ENCODE measurements at places on chromosomes 6 and 20.

- DNase-seq: no peak
Observed at GRCh38 chr6:43764772-43765171, 5.2 kb upstream of the VEGFA start.

GRCh38 chr6:57257911-57258541 lies 35.9 kb upstream of the RAB23 start:
- DNase-seq: no peak

DNA sequence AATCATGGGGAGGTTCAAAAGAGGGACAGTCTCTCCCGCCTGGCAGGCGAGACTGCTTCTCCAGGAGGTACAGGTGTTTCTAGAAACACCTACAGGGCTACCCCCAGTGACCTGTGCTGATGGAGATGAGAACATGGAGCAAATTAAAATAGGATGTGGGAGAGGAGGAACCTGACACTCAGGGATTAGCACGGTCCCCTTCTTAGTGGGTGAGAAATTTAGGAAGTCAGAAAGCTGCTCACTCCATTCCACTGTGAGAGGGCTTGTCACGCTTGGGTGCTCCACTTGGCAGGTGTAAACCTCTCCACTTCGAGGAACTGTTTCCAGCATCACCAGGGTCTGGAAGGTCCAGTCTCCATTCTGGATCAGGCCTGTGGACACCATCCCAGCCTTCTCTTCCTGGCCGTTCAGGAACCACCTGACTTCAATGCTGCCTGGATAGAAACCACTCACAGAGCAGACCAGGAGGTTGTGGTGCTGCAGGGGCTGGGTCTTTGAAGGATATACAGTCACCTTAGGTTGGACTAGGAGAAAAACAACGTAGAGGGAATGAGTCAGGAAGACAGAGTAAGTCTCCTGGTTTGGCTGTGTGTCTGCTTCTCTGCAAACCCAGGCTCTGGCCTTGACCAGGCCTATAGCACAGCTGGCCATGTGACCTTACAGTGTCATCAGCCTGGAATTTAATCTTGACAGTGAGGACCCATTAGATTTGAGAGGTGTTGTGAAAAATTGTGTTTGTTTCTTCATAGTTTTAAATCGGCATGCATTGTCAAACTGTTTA lies 8.1 kb downstream of the HLA-DRB1 start:
- DNase-seq: no peak

DNA sequence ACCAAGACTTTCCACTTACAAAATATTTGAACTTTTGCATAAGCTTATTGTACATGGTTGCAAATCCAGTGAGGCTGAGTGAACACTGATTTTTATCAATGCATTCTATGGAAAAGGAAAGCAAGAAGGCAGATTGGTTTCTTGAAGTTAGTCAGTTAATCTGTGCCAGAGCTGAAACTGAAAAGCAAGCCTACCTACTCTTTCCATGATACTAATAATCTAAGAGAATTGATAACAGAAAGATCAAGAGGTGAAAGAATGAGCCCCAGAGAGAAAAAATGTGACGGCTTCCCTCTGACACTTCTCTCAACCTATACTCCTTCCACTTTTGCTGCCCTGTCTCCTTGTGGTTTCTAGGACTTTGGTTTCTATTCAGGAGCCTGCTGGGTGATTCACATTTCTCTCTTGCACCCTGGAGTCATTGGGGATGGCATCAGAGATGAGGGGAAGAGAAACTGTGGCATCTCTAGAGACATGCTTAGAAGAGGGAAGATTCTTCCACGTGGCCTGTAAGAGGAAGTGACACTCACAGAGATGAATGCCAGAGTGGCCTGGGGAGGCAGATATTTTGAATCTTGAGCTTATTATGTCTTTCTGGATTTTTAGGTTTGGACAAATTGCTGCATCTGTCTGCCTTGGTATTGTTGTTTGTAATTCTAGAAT lies 158.6 kb upstream of the RIMS1 start:
- DNase-seq: no peak

DNA sequence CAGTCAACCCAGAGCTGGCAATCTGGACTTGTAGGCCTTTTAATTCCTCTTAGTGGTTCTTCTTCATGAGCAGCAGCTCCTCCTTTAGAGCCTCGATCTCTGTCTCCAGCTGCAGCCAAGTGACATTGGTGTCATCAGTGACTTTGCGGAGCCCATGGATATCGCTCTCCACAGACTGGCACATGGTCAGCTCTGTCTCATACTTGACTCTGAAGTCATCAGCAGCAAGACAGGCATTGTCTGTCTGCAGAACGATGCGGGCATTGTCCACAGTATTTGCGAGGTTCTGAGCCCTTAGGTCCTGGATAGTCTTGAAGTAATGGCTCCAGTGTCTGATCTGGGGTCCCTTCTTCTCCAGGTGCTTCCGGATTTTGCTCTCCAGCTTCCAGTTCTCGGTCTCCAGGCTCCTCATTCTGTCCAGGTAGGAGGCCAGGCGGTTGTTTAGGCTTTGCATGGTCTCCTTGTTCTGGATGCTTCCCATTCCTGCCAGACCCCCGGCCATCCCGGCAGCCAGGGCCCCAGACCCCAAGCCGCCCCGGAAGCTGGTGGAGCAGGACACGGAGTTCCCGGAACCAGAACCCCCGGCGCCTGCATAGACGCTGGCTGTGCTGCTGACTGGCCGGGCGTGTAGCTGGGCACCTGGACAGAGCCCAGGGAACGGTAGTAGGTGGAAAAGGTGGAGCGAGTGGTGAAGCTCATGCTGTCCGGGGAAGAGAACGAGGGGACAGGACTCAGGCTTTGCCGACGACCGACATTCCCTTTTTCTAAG lies 15.1 kb downstream of the RFPL4B start:
- no peak for DNase-seq

- no peak for DNase-seq
Observed at GRCh38 chr20:15986690-15987089, 586.6 kb downstream of the KIF16B start.

GRCh38 chr20:49825521-49826033 lies 12.9 kb downstream of the SLC9A8 start:
- no peak for DNase-seq

- DNase-seq: no peak
Observed at GRCh38 chr20:32521780-32522525, 63.2 kb downstream of the NOL4L start.

GRCh38 chr6:13280254-13280653 lies 48.1 kb downstream of the TBC1D7 start:
- no peak for DNase-seq

GRCh38 chr6:167275001-167275400 lies 16.1 kb upstream of the UNC93A start:
- no peak for DNase-seq

- no peak for DNase-seq
Observed at GRCh38 chr6:18210707-18211106, 53.6 kb downstream of the DEK start.

- no peak for DNase-seq
Observed at GRCh38 chr6:168711666-168712300, 270.8 kb downstream of the SMOC2 start.

GRCh38 chr6:21887231-21888185 lies 294.0 kb downstream of the SOX4 start:
- no peak for DNase-seq

- DNase-seq: no peak
Observed at GRCh38 chr6:136783495-136784270, 8.6 kb downstream of the MAP3K5 start.
